ENCODE measurements at places on chromosomes 11 and 22. TPM values are rescaled to one million over a fixed set of nuclear protein-coding genes. Genes with fewer than 3 reads are reported as not detected.

Gene PRODH
- total RNA-seq = 0.98 TPM

Gene RBMXL2
- total RNA-seq = not detected

Gene IGLL1
- not detected for total RNA-seq

Gene WNT7B
- not detected for total RNA-seq

Gene KDELR3
- total RNA-seq = 1.3 TPM

Gene SOX6
- not detected for total RNA-seq
